Central memory CD4-positive, alpha-beta T cell (primary cell): ENCODE measurements at places on chromosomes 12 and 14.

DNA sequence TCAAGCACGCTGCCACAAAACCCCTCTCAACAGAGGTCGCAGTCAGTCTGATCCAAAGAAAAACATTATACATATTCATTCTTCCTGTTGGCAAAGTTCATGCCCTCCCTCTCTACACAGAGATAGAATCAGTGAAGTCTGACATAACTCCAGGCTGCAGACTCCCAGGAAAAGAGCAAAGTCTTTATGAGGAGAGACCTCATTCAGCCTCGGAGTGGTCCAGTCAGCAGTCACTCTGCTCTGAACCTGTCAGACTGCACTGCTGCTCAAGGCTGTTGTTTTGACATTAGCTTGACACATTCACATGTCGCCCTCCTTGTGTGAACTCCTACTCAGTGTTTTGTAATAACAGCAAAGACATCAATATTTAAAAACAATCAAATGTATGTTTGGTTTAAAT is 241.2 kb upstream of the G2E3 start:
- no peak for DNase-seq

DNA sequence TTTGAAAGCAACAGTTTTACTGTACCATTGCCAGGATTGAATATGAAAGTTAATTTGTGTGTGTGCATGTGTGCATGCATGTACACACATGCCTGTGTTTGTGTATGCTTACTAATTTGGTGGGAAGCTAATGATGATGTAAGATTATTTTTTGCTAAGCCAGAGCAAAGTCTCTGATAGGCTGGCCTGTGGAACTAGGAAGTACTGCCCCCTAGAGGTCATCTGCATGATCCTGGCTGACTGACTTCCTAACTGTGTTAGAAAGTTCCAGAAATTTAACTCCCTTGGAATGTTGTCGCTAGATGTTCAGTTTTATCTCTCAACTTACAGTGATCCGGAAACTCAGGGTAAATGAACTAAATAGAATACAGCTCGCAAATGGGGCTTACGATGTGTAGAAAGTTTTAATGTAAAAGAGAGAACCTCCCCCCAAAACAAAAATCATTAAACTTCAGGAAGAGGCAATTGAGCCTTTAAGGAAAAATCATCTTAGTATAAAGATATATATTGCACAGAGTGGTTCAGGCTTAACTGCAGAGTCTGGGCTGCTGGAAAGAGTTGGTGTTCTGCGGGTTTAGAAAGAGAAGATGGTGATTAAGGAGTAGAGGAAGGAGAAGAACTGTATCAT is 34.3 kb upstream of the SLC38A1 start:
- DNase-seq: peak; percentile 60

DNA sequence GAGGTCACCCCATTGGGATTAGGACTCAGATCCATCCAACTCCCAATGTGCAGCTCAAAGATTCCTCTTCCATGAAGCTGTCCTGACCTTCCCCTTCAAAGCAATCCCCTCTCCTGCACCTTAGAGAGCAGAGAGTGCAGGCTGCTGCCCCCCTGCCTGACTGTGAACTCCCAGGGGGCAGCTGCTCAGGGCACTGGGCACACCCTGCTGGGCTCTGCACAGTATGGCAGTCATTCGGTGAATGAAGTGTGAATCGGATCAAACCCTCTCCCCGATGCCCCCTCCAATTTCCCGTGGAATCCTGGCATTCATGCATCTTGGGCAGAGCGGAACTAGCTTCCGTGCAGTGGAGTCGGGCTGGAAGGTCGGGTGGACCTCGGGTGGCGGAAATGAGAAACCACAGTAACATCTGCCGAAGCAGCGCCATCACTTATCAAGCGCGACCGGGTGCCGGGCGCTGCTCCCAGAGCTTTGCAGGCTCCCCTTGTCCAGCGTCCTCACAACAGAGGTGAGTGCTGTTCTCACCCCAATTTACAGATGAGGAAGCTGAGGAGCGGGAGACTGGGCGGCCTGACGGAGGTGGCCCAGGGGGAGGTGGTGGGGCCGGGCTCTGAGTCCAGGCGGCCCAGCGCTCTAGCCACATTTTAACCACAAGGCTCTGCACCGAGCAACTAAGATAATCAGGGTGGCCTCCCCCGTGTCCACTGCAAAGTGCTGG is 14.7 kb downstream of the GALNT9 start:
- no peak for DNase-seq

DNA sequence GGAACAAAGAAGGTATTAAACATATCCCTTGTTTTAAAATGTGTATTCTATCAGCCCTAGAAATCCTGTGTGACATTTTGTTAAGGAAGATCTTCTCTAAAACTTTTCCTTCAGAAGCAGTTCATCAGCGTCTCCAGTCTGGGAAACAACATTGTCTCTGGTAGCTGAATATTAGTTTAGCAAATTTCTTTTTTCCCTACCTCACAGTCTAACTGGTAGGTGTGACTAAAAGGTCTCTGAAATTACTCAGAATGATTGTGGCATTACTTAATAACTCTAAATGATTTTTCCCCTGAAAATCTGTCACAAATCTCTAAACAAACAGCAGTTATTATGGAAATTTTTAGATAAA is 1044.8 kb downstream of the FLRT2 start:
- DNase-seq: no peak

- DNase-seq: no peak
Observed at GRCh38 chr12:2960996-2961616, 1.9 kb downstream of the TEAD4 start.

- no peak for DNase-seq
Observed at GRCh38 chr14:35964697-35965286, 138.7 kb downstream of the BRMS1L start.

GRCh38 chr12:57893431-57894353 is 47.2 kb upstream of the CTDSP2 start:
- DNase-seq: no peak

DNA sequence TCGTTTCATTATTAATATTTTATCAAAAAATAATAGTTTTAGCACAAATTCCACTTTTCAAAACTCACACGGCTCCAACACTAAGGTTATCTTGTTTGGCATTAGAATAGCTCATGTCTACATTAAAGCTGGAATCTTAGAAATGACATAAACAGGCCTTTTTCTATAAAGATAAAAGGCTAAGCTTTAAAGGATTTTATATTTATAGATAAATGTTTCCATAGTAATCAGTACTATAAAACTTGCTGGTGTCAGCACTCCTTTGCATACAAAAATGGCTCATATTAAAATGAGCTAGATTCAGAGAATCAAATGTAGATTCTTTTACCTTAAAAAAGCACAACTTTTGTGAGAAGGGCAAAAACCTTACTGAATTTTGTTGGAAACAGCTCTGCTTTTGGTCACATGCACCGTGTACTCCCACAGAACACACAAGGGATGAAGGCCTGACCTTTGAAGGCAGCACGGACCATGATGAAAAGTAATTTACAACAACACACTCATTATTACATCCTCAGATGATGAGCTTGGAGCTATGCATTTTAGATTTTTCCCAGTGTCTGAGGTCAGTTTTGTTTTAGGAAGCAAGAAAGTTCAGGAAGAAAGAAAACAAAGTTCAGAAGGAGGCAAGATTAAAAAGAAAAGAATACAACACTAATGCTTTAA is 202.8 kb downstream of the BCAT1 start:
- DNase-seq: no peak

GRCh38 chr14:59787045-59787674 is 83.4 kb downstream of the RTN1 start:
- no peak for DNase-seq

- no peak for DNase-seq
Observed at GRCh38 chr12:124433147-124433874, 134.1 kb downstream of the NCOR2 start.

DNA sequence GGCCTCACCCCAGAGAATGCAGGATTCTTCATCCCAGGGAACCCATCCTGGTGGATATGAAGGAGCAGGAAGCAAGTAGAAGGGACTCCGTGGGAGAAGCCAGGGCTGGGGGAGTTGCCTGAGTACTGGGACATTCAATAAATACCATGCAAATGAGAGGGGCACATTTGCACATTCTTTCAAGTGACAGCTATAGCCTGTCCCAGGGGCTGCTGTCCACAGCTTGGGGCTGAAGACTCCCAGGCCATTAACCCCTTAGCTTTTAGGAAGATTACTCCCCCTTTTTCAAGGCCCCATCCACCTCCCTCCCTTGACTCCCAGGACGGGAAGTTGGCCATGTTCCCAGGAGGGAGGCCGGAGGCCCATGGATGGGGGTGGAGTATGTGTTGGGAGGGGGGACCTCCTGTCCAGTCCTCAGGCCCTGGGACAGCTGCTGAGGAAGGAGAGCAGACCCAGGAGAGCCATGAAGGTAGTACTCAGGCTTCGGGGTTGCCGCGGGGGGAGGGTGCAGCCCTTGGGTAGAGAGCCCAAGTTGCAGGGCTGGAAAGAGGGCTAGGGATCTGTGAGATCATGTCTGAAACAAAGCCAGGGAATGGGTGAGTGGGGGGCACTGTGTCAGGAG is 974 bp upstream of the TNS2 start:
- DNase-seq: no peak

DNA sequence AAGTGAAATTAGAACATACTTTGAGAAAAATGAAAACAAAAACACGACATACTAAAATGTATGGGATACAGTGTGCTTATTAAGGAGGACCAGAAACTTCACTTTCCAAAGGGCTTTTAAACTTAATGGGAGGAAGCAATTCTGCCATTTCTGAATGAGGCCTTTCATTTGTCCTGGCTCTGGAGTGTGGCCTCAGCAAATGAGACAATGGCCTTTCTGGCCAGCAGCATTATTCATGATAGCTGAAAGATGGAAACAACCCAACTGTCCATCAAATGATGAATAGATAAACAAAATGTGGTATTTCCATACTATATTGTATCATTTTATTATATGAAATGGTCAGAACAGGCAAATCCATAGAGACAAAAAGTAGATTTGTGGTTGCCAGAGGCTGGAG is 338.6 kb downstream of the CEP128 start:
- no peak for DNase-seq

DNA sequence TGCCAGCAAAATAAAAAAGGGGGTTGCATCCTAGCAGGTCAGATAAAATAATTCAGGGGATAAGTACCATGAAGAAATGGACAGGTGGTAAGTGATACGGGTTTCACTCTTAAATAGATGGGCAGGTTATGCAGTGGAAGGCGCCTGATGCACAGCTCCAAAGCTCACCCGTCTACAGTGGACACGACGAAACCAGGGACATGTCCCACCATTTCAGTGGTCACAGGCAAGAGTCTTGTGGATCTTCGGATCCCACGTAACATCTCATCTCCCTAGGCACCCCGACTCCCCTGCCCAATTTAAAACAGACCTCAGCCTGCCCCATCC is 60.5 kb downstream of the DDX51 start:
- DNase-seq: no peak
